ENCODE measurements at places on chromosomes 7 and 10.

- H3K4me3 ChIP-seq = no peak overlapping the region
- DNase-seq = no peak
- H3K27ac ChIP-seq = no peak overlapping the region
- H3K4me1 ChIP-seq = no peaks in the 10 kb centered on the region
- no peaks in the 10 kb centered on the region for H3K36me3 ChIP-seq
- no peaks in the 10 kb centered on the region for H3K27me3 ChIP-seq
Measured at GRCh38 chr7:141715794-141716689, 7.9 kb downstream of the WEE2 start.

GRCh38 chr7:130962109-130962508 is 228.1 kb upstream of the KLF14 start:
- H3K27ac ChIP-seq = no peak overlapping the region
- no peaks in the 10 kb centered on the region for H3K27me3 ChIP-seq
- H3K4me1 ChIP-seq = peaks cover 44% of the 10 kb centered on the region
- DNase-seq = no peak
- H3K4me3 ChIP-seq = no peak overlapping the region

GRCh38 chr10:24007359-24007758 is 201.6 kb upstream of the KIAA1217 start:
- H3K4me3 ChIP-seq = no peak overlapping the region
- H3K27ac ChIP-seq = no peak overlapping the region
- H3K4me1 ChIP-seq = no peaks in the 10 kb centered on the region
- DNase-seq = no peak
- no peaks in the 10 kb centered on the region for H3K27me3 ChIP-seq

GRCh38 chr7:77753173-77753572 is 45.1 kb downstream of the TMEM60 start:
- no peak for DNase-seq
- no peaks in the 10 kb centered on the region for H3K27me3 ChIP-seq
- H3K27ac ChIP-seq = no peak overlapping the region
- peaks cover 20% of the 10 kb centered on the region for H3K4me1 ChIP-seq
- H3K4me3 ChIP-seq = no peak overlapping the region

DNA sequence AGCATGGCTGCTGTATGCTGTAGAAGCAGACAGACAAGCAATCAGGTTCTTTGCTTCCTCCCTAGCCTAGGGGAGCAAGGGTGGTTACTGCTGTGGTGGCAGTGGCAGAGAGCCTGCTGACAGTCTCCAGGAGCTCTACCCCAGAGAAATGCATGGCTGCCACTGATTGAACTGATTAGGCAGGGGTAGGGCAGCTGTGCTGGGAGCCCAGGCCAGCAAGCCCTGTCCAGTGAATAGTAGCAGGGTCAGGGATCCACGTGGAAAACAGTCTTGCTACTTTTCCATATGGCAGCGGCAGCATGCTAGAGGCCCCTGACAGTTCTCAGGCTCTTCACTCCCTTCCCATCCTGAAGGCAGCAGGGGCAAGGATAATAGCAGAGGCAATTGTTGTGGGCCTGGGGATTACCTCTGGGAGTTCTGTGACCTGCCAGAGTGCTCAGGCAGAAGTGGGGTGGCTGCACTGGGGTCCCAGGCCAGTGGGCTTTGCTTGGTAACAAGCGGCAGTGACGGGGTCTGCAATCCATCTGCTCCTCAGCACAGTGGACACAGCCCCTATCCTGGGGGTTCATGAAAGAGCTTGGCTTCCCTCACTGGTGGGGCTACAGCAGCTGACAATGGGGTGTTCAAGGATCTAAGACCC is 558.8 kb upstream of the GHITM start:
- no peak overlapping the region for H3K27ac ChIP-seq
- no peaks in the 10 kb centered on the region for H3K27me3 ChIP-seq
- no peak overlapping the region for H3K4me3 ChIP-seq
- H3K36me3 ChIP-seq = no peaks in the 10 kb centered on the region

DNA sequence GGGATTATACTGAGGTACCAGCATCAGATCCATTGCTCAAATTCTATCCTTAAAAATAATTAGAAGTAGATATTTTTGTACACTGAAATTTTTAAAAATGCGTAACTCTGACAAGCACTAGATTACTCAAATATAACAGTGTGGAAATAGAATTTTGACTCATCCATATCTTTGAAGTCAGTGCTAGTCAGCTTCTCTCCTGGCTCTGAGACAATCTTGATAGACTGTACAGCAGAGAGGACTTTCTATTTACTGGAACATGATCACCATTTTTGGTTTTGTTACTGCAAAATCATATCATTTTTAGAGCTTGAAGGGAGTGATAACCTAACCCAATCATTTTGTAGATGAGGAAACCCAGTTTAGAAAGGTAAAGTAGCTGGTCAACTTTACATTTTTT is 195.0 kb downstream of the MTERF1 start:
- no peaks in the 10 kb centered on the region for H3K4me1 ChIP-seq
- no peak for DNase-seq
- no peaks in the 10 kb centered on the region for H3K27me3 ChIP-seq
- no peak overlapping the region for H3K4me3 ChIP-seq
- no peaks in the 10 kb centered on the region for H3K36me3 ChIP-seq
- H3K27ac ChIP-seq = no peak overlapping the region

DNA sequence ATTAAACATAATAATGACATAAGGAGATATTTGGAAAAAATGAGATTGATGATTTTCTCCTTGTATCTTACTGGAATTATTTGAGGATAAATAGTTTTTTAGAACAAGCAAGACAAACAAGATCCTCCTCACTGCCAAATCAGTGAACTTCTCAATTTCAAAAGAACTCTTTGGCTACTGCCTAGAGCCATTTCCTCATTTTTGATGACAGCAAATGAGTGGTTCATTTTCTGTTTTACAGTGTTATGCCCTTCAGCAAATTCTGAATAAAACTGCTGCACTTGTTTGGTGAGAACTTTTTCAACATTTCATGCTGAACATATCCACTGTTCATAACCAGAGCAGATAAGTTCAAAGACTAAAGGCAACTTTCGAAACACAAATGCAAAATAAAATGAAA is 42.5 kb upstream of the AHR start:
- no peak overlapping the region for H3K4me3 ChIP-seq
- no peak for DNase-seq
- no peaks in the 10 kb centered on the region for H3K36me3 ChIP-seq
- no peak overlapping the region for H3K27ac ChIP-seq
- no peaks in the 10 kb centered on the region for H3K27me3 ChIP-seq

- DNase-seq = peak; percentile 73
- H3K36me3 ChIP-seq = no peaks in the 10 kb centered on the region
- no peak overlapping the region for H3K27ac ChIP-seq
- H3K4me3 ChIP-seq = peak overlapping the region; percentile 59
Measured at GRCh38 chr7:100895956-100896731, 456 bp upstream of the ACHE start.

DNA sequence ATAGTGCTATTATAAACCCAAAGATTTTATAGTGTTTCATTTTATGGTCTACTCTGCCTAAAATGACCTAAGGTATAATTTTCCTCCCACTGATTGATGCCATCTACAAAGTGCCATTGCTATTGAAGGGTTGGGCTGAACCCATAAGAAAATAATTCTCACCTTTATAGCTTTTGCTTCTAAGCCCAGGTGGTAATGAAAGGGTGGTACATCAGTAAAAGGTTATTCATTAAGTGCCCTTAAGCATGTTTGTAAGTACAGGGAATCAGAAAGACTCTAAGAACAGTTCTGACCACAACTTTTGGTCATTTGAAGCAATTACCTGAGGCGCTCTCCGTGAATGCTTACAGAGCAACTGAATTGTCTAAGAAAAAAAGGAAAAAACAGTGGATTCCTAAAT is 1247.3 kb downstream of the NXPH1 start:
- no peaks in the 10 kb centered on the region for H3K27me3 ChIP-seq
- H3K4me3 ChIP-seq = no peak overlapping the region
- no peaks in the 10 kb centered on the region for H3K4me1 ChIP-seq
- no peaks in the 10 kb centered on the region for H3K36me3 ChIP-seq

DNA sequence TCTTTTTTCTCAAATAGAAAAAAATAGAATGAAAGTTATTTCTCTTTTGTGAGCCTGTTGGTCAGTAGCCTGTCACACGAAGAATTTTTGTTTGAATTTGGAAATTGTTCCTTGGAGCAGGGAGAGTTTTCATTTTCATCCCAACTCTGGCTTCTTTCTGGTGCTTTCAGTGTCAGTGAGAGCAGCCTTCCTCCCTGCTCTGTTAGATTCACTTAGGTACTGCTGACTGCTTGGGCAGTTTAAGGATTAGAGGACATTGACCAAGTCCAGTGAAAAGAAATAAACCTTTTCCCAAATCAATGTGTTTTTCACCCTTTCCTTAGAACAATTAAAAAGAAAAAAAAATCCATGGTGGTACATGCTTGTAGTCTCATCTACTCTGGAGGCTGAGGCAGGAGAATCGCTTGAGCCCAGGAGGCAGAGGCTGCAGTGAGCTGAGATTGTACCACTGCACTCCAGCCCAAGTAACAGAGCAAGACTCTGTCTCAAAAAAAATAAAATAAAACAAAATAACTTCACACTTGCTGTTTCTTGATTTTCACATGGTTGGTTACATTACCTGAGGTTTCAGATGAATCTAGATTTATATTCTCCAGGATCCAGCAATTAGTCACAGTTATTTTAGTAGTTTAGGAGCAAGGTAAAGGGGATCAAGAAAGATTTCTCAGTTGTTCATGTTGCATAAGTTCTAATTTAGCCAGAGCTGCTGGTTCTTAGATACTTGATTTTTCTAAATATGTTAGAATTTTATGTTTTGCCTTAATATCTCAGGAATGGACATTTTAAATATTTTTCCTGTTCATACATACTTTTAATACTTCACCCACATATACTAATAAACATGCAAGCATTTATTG is 63.1 kb downstream of the ZNRF2 start:
- H3K4me3 ChIP-seq = peak overlapping the region; percentile 2
- DNase-seq = no peak
- peak overlapping the region; percentile 60 for H3K27ac ChIP-seq
- H3K36me3 ChIP-seq = no peaks in the 10 kb centered on the region
- H3K27me3 ChIP-seq = no peaks in the 10 kb centered on the region

DNA sequence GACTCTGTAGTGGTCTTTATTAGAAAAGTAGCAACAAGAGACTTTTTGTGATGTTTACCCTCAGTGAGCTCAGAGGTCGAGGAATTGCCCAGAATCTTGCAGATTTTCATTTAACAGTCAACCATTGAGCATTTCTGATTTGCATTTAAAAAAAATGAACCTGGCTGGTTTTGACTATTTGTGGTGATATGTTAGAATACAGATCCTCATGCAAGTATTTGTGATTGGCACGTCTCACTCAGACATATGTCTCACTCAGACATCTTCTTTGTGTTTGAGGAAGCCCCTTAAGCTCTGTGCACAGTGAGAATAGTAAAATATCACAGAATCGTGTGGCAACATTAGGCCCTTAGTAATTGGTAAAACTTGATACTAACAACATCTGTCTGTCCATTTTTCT is 113.2 kb downstream of the SND1 start:
- H3K27ac ChIP-seq = no peak overlapping the region
- peaks cover 16% of the 10 kb centered on the region for H3K4me1 ChIP-seq
- H3K4me3 ChIP-seq = no peak overlapping the region
- H3K27me3 ChIP-seq = no peaks in the 10 kb centered on the region
- no peak for DNase-seq
- H3K36me3 ChIP-seq = no peaks in the 10 kb centered on the region

DNA sequence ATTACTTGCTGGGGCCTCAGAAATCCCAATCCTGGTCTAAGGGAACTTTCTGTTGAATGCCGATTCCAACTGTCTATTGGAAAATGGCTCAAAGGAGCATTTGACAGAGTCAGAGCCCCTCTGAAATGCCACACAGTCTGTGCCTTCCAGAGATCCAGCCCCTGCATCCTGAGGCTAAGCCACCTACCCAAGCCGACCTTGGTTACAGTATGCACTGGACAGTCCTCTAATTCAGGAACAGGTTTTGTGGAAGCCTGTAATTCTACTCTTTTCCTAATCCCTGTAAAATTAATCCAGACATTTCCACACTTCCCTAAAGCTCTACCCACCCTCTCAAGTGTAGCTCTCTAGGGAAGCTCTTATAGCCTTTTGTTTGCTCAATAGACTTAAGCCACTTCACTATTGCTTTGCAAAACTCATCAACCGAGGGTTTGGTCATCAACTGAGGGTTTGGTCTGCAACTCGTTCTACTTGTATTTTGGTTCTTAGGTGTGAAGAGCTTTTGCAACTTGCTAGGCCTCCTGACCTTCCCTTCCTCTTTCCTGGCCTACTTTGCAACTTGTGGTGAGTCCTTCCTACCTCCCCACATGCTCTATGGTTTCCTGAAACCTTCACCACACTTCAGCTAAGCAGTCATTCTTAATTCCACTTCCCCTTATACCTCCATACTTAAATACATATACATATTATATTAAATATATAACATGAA is 364.8 kb downstream of the SFMBT2 start:
- no peak overlapping the region for H3K27ac ChIP-seq
- H3K4me3 ChIP-seq = no peak overlapping the region
- DNase-seq = no peak

DNA sequence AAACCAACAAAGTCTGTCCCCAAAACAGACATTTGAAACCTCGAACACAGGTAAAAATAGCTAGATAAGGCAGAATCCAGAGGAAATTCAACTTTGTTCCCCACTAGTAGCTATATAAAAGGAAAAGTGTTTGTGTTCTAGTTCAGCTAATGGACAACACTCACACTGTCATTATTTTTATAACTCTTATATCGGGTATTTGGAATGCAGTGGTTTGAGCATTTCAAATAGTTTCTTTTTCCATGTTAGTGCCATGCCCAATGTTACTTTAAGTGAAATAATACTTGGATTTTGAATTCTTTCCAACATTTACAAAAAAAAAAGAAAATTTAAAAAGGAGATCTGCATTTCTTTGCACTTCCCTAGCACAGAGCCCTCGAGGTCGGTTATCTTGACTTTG is 213.6 kb downstream of the DOCK4 start:
- no peak overlapping the region for H3K4me3 ChIP-seq
- no peak overlapping the region for H3K27ac ChIP-seq
- H3K27me3 ChIP-seq = no peaks in the 10 kb centered on the region
- no peak for DNase-seq

DNA sequence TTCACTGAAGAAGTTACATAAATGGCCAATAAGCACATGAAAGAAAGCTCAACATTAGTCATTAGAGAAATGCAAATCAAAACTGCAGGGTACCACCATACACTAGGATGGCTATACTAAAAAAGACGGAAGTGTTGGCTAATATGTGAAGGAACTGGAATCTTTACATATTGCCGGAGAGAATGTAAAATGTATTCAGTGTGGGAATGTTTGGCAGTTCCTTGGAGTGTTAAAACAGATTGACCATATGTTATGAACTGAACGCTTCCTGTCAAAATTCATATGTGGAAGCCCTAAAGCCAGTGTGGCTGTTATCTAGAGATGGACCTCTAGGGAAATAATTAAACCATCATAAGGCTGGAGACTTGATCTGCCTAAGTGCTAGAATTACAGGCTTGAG is 33.1 kb downstream of the SUV39H2 start:
- DNase-seq = no peak
- H3K27me3 ChIP-seq = no peaks in the 10 kb centered on the region
- H3K4me3 ChIP-seq = no peak overlapping the region
- H3K27ac ChIP-seq = no peak overlapping the region
- no peaks in the 10 kb centered on the region for H3K4me1 ChIP-seq

DNA sequence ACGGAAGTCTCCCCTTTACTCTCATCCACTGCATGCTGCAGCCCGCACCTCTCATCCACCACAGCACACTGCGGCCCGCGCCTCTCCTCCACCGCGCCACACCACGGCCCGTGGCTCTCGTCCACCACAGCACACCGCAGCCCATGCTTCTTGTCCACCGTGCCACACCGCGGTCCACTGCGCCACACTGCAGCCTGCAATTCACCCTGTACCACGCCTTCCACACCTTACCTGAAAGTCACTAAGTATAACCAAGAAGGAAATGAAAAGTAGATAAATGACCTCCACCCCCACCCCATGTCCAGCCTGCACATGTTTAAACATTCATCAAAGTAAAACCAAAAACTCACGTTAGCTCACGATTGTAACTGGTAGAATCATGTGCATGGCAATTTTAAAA is 176.1 kb downstream of the DIP2C start:
- H3K27ac ChIP-seq = no peak overlapping the region
- DNase-seq = no peak
